ENCODE measurements at places on chromosomes 2 and 18.

GRCh38 chr2:136000502-136000901, 15.1 kb upstream of the DARS1 start:
- DNase-seq: no peak

GRCh38 chr18:62771494-62772270, 56.3 kb downstream of the PHLPP1 start:
- no peak for DNase-seq

- no peak for DNase-seq
Observed at GRCh38 chr18:23752796-23753195, 63.5 kb downstream of the LAMA3 start.

GRCh38 chr2:86185517-86186212, 9.6 kb downstream of the IMMT start:
- no peak for DNase-seq

GRCh38 chr2:87996570-87996969, 19.8 kb downstream of the RNU2-63P start:
- DNase-seq: no peak

DNA sequence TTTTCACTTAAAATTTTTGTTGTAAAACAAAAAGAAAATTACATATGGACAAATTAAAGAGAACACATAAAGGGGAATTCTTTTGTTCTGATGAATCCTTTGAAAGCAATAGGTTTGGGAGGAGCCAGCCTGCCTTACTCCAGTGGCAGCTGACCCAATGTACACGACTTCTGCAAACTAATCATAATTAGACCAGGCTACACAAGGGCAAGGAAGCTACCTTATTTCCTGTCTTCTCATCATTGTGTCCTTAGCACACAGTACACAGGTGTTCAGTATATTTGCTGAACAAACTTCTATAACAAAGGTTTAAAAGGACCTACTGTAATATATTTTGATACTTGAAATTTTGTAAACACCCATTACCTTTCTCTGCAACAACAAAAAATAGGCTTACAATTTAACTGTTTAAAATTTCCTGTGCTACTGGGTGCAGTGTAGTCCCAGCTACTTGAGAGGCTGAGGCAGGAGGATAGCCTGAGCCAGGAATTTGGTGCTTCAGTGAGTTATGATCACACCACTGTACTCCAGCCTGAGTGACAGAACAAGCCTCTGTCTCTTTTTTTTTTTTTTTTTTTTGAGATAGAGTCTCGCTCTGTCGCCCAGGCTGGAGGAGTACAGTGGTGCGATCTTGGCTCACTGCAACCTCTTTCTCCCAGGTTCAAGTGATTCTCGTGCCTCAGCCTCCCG, 18.9 kb downstream of the KCNG3 start:
- DNase-seq: no peak

DNA sequence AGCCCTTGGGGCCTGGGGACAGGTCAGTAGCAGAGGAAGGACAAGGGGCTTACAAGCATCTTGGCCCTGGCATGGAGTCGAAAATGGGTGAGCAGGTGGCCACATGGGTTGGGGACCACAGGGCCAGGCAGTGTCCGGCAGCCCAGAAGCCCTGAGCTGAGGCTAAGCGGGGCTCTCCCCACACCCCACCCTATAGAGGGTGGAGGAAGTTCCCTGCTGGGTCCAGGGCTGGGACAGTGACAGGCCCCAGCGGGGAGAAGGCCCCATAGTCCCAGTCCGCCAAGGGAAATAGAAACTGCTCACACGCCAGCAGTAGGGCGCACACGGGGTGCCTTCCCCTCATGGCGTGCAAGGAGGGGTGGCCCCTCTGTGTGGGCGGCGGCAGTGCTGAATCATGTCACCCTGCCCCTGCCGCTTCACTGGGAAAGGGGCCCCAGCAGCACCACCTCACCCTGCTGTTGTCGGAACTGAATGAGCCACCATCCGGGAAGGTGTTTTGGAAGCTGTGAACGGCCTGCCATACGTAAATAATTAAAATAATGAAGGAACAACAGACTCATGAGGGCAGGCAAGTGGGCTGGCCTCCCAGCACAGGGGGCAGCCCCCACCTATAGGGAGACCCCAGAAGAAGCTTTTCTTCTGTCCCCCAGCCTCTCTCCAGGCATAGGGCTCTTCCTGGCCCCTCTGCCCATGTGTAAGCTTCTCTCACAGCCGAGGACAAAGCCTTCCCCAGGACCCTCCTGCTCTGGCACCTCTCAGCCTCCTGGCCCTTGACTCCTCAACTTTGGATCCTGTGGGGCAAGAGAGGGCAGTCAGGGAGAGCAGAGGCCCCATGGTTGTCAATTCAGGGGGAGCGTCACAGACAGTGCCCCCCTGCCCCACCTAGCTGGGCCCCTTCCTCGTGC, 12.7 kb upstream of the DUSP2 start:
- DNase-seq: no peak

DNA sequence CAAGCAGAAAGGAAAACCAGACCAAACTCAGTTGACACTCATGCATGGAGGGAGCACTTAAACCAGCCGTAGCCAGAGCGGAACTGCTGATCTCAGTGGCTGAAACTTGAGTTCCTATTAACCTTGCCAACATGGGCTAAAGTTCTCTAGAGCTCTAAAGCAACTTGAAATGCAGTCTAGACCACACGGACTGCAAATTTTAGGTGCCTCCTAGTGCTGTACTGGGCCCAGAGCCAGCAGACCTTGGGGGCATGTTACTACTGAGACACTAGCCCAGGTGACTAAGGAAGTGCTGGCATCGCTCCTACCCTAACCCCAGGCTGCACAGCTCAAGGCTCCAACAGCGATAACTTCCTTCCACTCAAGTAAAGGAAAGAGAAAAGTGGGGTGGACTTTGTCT, 236.5 kb downstream of the AKAIN1 start:
- DNase-seq: no peak

DNA sequence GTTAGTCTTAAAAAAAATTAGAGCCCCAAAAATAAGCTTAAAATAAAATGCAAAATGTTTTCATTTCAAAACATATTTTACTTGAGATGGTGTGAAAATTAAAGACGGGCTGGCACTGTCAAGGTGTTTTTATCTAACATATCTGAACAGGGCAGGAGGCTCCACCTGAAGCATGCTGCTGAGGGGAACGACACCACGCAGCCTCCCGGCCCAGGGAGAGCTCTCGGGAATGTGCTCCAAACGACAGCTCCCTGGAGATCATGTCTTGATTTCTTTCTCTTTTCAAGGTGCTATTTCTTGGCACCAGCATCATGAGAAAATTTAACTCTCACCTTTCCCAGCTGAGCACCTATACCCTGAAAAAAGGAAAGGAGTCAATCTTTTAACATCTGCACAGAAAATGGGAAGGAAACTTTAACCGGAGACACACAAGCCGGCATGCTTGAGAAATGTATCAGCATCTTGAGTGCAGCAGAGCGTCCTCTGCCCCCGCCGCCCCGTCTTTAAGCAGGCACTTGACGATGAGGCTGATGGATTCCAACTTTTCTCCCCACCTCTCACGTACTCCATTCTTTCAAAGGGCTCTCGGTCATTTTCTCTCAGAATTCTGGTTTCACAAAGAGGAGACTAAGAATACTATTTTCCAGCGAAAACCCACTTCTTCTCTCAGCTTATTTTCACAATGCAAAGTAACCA, 56.6 kb downstream of the EIPR1 start:
- no peak for DNase-seq

- no peak for DNase-seq
Observed at GRCh38 chr18:49709347-49709690, 104.0 kb downstream of the ACAA2 start.

GRCh38 chr2:172452845-172453244, 25.5 kb downstream of the ITGA6 start:
- DNase-seq: no peak

DNA sequence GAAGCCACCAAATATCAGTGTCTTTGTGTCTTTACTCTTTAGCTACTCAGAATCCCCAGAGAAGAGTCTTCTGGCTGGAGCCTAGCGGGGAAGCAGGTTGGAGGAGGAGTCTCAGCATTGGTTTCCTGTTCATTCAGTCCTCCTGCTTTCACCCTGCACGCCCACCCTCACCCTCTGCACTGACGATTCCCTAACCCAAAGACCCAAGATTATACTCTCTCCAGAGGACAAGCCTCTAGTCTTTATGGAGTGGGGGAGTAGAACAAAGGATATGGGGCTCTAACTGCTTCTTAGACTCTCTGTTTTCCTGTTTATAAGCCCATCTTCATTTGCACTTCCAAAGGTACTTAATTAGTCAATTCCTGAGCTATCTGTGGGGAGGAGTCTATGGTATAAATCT, 338.8 kb downstream of the AGPS start:
- no peak for DNase-seq

- no peak for DNase-seq
Observed at GRCh38 chr2:70523672-70523995, 30.0 kb downstream of the TGFA start.

DNA sequence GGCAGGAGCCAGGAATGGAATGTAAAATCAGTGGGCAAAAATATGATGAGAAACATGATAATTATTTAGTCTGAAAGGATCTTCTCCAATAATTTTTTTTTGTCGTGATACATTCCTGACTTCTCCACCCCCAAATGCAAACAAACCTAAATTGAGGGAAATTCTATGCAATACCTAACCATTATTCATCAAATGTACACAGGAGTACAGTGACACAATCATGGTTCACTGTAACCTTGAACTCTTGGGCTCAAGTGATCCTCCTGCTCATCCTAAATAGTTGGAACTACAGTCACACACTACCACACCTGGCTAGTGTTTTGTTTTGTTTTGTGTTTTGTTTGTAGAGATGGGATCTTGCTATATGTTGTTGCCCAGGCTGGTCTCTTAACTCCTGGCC, 46.5 kb downstream of the RAB10 start:
- no peak for DNase-seq
